ENCODE measurements at places on chromosomes 7 and 10.

GRCh38 chr10:50382576-50383023 lies 131.3 kb upstream of the ASAH2 start:
- DNase-seq: no peak

GRCh38 chr7:27088002-27088922 lies 7.5 kb downstream of the HOXA1 start:
- DNase-seq: no peak

DNA sequence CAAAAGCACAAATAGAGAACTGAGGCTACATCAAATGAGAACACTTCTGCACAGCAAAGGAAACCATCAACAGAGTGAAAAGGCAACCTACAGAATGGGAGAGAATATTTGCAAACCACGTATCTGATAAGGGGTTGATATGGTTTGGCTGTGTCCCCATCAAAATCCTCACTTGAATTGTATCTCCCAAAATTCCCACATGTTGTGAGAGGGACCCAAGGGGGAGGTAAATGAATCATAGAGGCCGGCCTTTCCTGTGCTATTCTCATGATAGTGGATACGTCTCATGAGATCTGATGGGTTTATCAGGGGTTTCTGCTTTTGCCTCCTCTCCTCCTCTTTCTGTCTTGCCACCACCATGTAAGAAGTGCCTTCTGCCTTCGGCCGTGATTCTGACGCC lies 120.6 kb upstream of the FRMD4A start:
- DNase-seq: no peak

DNA sequence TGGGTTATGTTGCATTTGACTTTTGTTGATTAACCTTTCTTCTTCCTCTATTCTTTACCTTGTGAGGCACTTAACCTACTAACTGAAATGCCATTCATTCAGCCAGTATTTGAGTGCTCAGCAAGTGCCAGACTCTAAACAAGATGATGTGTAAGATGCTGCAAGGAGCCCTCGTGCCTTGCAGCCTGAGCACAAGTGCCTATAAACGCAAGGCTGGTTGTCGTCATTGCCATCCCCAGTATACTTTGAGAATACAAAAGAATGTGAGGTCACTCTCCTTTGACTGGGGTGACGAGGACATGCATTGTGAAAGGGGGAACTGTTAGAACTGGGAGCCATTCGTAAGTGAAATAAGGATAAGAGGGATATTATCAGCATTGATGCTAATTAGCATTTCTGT lies 103.0 kb downstream of the AUTS2 start:
- DNase-seq: no peak

GRCh38 chr7:47500103-47500563 lies 81.8 kb downstream of the TNS3 start:
- no peak for DNase-seq

- no peak for DNase-seq
These were observed 42.1 kb upstream of the SH2B2 start for GRCh38 chr7:102244601-102245000.

GRCh38 chr7:44140341-44140740 lies 791 bp downstream of the MYL7 start:
- DNase-seq: no peak

DNA sequence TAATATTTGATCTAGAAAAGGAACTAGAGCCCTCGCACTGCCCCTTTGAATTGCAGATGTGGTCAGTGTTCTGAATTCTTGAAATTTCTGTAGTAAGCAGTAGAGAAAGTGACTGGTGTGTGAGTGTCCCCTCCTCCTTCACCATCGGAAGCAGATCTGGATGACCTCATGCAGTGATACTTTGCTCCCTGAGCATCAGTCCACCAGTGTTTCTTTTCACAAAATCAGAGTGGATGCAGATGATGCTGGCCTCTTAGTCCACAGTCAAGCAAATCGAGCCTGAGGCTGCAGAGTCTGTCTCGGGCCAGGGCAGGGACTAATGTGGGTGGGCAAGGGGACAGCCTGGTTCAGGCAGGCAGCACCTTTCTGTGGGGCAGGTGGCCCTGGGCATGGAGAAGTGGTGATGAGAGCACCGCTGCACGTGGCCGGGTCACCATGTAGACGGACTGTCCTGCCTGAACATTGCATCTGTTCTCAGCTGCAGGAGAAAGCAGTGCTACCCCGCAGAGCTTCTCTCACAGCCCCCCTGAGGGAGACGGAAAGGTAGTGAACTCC lies 5.4 kb downstream of the INSIG1 start:
- no peak for DNase-seq

GRCh38 chr7:67847092-67847787 lies 850.6 kb downstream of the TYW1 start:
- DNase-seq: no peak

GRCh38 chr7:155062411-155062810 lies 7.7 kb upstream of the HTR5A start:
- DNase-seq: no peak

GRCh38 chr7:158373476-158374133 lies 214.0 kb downstream of the PTPRN2 start:
- no peak for DNase-seq

DNA sequence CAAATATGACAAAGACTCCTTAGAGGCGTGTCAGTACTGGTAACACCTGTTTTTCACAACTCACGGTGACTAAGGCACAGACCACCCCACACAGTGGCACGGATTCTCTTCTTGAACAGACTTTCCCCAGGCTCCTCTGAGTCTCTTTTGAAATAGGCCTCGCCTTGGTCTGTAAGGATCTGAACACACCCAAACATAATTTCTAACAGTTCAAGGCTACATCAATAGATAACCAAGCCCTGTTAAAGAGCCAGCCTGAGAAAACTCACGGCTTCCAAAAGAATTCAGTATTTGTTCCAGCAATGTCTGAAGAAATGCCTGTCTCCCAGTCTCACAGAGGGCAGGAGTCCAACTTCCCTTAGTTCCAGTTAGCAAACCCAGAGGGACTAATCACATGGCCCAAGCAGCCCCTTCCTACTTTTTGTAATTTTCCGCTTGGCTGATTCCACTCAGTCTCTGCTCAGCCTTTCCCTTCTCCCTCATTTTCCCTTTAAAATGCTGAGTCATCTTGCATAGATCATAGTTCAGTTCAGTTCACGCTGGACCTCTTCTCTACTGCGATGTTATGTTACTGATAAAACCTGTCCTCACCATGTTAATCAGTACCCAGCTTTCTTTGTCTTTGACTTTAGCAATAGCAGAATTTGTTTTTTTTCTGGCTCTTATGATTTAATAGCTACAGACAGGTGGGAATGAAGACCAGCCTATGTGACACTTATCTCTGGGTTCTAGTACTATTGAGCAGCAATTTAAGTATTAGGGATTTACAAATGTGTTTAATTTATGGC lies 22.6 kb upstream of the AKR1C3 start:
- no peak for DNase-seq

- DNase-seq: no peak
These were observed 23.9 kb downstream of the LRRC4 start for GRCh38 chr7:128007303-128007680.

DNA sequence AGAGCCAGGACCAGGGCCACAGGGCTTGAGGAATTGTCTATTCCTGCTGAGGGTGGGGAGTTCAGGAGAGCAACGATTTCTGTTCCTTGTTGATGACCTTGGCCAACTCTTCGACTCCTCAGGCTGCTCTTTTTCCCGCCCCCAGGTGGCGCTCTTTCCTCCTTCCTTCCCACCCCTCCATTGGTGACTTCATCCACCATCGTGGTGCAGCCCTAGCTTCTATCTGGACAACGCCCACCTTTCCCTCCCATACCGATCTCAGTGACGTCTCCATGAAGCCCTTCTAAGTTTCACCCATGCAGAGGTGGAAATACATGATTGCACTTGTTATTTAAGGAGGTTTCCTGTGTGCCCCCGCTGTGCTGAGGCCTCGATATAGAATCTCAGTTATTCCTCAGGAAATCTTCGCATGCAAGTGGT lies 22.1 kb upstream of the CARD11 start:
- peak; percentile 27 for DNase-seq

DNA sequence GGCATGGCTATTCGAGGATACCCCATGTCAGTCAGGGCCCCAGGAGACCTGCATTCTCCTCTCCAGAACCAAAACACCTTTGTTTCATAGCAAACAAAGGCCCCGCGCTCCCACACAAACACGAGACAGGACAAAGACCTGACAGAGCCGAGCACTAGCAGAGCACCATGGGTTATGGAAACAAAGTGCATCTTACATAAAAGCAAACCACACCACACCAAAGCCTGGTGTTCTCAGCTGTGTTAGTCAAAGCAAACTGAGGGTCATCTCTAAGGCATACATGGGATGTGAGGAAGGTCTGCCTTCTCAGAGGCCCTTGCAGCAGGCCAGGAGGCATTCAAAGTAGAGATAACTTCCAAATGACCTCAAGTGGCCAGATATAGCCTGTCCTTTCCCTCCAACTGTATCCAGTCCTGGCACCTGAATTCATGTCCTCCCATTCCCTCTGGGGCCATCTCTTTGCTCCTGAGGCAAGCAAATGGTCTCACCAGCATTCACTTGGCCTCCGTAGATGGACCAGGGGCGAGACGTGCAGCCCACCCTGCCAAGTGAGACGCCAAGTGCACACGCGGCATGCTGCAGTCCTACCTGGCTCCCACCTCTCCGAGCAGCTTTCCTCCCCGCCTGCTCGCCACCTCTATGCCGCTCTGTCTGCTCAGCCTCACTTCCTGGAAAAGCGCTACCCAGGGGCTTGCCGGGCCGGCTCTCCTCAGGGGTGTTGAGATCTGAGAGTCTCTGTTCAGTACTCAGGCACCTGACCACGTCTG lies 45.3 kb upstream of the PDLIM1 start:
- DNase-seq: no peak

- no peak for DNase-seq
These were observed 10.2 kb downstream of the AKR1C4 start for GRCh38 chr10:5206799-5207198.

GRCh38 chr7:149238051-149238450 lies 1.4 kb upstream of the ZNF212 start:
- DNase-seq: no peak

GRCh38 chr10:122271076-122271475 lies at the start of gene BTBD16:
TSS of gene BTBD16 (plus strand) at chr10:122271296. CDS start at chr10:122275082, 3,786 bp downstream.
- DNase-seq: no peak

DNA sequence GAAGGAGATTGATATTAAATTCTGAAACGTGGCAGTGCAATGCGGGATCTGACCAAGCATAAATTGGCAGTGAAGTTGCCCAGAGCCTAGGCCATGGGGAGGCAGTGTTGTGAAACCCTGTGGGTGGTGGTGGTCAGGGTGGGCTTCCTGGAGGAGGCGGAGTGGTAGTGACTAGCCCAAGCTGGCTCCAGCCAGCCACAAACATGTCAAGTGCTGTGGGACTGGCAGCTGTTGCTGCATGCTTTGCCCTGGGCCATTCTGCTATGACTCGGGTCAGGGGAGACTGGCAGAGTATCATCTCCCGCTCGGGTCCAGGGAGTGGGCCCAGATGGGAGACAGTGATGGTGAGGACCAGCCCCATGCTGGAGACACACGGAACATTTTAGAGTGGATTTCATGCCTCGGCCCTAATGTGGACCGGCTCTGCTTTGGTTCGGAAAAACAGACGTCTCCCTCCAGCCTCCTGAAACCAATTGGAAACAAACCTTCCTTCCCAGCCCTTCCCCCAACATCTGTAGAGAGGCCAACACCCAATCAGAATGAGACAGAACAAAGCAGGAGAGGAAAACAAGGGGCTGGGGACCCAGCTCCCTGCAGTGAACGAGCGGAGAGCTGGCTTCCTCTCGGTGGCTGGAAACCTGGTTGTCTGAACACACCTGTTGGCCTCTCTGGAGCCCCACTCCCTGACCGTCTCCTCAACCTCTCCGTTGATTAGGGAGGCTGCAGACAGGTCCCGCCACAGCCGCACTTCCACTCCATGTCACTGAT lies 58.2 kb downstream of the TMEM270 start:
- DNase-seq: no peak

- no peak for DNase-seq
These were observed 9.7 kb upstream of the PPP1R35 start for GRCh38 chr7:100446040-100446439.

GRCh38 chr7:21169667-21170580 lies 258.0 kb upstream of the SP4 start:
- DNase-seq: no peak

- no peak for DNase-seq
These were observed 104.7 kb downstream of the CHCHD3 start for GRCh38 chr7:132977234-132977633.

DNA sequence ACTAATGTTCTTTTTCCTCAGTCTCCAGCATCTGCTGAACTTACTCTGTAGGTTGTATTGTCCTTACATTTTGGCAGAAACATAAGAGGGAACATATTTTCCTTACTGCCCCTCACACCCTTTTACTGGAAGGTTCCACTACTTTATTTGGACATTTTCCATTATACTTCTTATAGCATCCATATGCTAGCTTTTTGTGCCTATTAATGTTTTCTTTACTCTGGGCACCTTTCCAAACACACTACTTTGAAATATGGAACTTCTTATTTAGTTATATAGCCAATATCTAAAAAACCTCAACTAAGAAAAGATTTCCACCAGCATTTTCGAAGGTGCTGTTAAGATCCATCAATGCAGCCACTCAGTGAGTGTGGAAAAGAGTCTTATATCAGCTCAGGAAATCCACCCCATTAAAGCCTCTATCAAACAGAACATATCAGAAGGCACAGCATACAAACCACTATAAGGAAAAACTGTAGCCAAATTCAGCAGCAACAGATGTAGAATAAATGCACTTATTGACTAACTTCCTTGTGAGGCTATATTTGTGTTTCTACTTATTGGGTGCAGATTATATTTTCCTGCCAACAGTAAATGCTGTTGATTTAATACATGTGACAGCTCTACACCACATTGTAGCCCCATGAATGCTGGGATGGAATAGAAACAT lies 272.5 kb upstream of the SEMA3E start:
- DNase-seq: no peak

- DNase-seq: no peak
These were observed 65.8 kb downstream of the MGMT start for GRCh38 chr10:129532838-129533237.

GRCh38 chr10:102368077-102368476 lies 27.4 kb upstream of the NFKB2 start:
- no peak for DNase-seq

- no peak for DNase-seq
These were observed 182.8 kb downstream of the ARHGAP12 start for GRCh38 chr10:31745612-31746376.

- no peak for DNase-seq
These were observed 54.2 kb upstream of the FRMD4A start for GRCh38 chr10:14384915-14385314.

GRCh38 chr10:125565046-125565445 lies 117.9 kb downstream of the TEX36 start:
- no peak for DNase-seq
